ENCODE measurements at places on chromosomes 1 and 21. TPM values are rescaled to one million over a fixed set of nuclear protein-coding genes. Genes with fewer than 3 reads are reported as not detected.

GRCh38 chr1:150262388-150263320 lies 5.1 kb downstream of the CA14 start:
- DNase-seq: no peak

DNA sequence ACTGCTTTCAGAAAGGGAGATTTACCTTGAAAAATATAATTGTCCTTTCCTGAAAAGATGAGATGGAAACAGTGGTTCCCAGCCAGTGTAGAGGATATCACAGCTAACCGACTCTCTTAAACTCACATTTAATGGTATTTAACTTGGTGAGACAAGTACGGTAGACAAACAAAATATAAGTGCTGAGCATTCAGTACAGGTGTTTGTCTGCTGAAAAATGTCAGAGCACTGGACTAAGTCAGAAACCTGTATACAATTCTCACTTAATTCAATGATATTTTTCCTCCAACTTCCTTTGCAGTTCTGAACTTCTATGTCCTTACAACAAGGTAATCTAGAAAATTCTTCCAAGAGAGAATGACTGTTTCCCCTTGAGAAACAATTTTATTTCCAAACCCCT lies at the start of gene LCE1B:
TSS of gene LCE1B (plus strand) at position 301 of the 400 bp plus-strand sequence. CDS start 476 bp downstream, outside the sequence.
- no peak for DNase-seq

- no peak for DNase-seq
Observed at GRCh38 chr1:227330279-227331076, 12.2 kb upstream of the CDC42BPA start.

DNA sequence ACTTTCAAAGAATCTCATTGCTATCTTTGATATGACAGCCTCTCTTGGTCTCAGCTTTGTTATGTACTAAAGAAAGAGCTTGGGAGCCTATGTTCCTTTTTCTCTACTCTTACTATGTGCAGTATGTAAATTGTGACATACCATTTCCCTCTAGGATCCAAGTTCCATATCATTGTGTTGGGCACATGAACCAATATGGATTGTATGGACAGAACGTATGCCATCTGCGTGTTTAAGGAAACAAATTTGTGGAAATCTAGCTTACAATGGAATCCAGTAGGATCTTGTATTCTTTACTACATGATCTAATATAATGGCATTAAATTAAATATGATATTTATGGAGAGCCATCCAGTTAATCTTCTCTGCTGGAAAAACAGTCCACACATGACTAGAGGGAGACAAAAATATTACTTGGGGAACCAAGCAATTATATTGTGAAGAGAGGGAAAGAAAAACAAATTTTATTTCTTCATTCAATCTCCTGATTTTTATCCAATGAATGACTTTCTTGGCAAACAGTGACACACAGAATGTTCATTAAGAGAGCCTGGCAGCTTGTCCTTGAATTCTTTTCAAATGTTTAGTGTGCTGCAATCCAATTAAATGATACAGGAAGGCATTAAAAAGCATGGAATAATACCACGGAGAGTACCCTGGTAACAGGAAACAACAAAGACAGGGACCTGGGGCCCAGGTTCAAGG lies 106.5 kb upstream of the DAB1 start:
- no peak for DNase-seq

DNA sequence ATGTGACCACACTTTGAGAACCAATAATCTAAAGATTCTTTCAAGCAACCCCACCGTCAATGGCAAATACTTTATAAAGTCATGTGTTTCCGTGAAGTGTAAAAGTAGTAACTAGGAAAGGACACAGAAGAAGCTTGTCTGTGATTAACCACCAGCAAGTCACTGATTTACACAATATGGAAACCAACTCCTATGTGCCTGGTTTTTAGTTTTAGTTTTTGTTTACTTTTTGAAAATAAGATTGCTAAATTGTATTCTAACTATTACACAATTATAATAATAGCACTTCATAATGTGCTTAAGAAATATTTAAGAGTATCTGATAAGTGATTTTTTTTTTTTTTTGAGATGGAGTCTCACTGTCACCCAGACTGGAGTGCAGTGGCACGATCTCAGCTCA lies 13.0 kb downstream of the FMO2 start:
- no peak for DNase-seq

DNA sequence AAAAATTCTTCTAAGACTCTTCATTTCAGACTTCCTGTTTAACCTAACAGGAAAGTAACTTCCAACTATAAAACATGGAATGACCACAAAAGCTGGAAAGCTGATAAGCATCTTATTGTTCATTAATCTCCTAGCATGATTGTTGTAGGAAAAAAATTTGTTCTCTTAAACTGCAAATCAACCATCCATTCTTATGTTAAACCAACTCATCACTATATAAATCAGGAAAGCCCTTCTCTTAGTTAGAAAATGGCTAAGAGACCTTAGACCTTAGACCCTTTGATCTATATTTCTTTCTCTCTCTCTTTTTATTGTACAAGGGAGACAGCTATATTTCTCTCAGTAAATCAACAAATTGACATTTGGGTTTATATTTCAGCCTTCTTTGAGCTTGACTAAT lies 101.4 kb downstream of the UBE2U start:
- no peak for DNase-seq

Gene SERPINC1
- 0.29 TPM for total RNA-seq

DNA sequence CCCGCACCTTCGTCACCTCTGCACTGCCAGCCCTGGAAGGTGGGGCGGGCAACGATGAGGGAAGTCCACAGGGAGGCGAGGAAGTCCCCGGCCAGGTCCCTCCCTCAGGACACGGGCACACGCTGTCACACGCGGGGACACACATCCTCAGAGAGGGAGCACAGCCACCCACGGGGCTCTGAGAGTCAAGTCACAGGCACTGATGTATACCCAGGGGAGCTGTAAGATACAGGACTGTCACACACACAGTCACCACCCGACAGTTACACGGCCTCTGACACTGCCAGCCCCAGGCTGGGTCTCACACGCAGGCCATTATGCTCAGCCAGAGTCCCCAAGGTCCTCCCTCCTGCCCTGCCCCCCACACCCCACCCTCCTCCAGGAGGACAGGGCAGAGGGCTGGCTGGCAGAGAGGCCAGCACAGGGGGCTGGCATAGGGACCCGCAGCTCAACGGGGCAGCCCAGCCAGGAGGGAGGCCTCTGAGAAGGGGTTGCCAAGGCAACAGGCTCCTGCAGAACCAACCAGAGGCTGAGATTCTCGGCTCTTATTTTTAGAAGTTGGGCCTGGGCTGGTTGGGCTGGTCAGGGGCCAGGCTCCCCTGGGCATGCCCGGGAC lies 17.7 kb upstream of the ADGRB2 start:
- DNase-seq: no peak

All from HFFc6 (cell line).